ENCODE measurements at places on chromosomes 1 and 21. TPM values are rescaled to one million over a fixed set of nuclear protein-coding genes. Genes with fewer than 3 reads are reported as not detected.

DNA sequence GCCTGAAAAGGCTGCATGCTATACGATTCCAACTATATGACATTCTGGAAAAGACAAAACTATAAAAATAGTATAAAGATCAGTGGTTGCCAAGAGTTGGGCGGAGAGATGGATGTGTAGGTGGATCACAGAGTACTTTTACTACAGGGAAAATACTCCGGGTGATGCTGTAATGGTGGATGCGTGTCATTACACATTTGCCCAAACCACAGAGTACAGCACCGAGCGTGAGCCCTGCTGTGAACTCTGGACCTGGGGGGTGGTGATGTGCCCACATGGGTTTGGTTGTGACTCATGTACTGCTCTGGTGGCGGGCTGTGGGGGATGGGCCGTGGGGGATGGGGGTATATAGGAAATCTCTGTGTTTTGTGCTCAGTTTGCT is 162.7 kb upstream of the COL6A1 start:
- ATAC-seq, result peak; percentile 84

- ATAC-seq, result no peak
These were observed 60.1 kb downstream of the KIAA0040 start for GRCh38 chr1:175132436-175132835.

DNA sequence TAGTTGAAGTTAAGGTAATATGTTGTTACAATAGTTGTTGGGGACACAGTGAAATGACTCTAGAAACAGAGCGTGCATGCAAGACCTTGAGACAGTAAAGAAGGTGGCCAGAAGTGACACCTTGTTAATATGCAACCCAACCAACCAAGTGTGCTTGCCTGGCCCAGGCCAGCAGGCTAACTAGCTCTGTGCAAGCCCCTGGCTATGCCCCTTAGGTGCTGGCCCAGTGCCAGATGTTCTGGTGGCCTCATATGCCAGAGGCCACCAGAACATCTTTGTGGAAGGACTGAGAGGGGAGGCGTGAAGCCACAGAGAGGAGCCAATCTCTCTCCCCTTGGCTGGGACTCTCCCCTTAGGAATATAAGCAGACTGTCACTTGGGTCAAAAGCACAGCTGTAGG is 111.2 kb upstream of the JUN start:
- no peak for ATAC-seq

GRCh38 chr1:26900001-26900814 is at the start of gene GPATCH3:
TSS of gene GPATCH3 (minus strand) at chr1:26900467. CDS start at chr1:26900442, 25 bp downstream.
- peak; percentile 94 for ATAC-seq

SLC27A3 gene
- 9.8 TPM for total RNA-seq
